ENCODE measurements at places on chromosomes 3 and 15. TPM values are rescaled to one million over a fixed set of nuclear protein-coding genes. Genes with fewer than 3 reads are reported as not detected.

IRAK2 gene
- total RNA-seq, result 1.6 TPM

ALG1L2 gene
- total RNA-seq, result not detected

STAC gene
- not detected for total RNA-seq

PODXL2 gene
- total RNA-seq, result 10.8 TPM

ABHD2 gene
- 58.5 TPM for total RNA-seq

TGM5 gene
- total RNA-seq, result not detected

IQCB1 gene
- total RNA-seq, result 15.5 TPM

GATM gene
- total RNA-seq, result not detected

PPM1L gene
- 8.5 TPM for total RNA-seq

ECE2 gene
- not detected for total RNA-seq

C3orf49 gene
- total RNA-seq, result not detected

TRPM1 gene
- not detected for total RNA-seq

C3orf22 gene
- not detected for total RNA-seq

UPK1B gene
- total RNA-seq, result not detected

FSTL1 gene
- total RNA-seq, result 3,511 TPM

REC114 gene
- not detected for total RNA-seq

DNA sequence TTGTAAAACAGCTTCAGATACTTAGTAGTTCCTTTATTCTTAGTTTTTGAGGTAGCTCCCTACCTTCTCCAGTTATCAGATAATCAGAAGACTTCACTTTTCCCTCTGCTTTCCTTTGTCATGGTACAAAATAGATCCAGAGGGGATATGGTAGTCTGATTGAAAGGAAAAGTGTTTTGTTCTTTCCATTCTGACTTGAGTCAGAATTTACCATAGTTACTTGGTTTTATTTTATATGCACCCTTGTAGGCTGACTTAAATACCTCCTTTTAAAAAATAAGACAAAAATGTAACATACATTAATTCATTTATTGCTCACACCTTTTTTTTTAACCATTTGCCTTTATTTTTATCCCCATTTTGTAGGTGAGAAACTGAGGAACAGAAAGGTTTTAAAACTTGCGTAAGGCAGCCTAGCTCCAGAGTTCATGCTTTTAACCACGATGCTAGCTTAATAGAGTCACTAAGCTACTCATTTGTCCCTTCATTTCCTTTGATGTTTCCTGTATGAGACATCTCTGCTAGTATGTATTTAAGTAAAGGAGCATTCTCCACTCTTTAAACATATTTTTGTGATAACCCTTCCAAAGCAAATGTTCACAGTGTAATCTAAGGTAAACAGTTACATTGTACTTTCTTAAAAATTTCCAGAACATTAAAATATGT lies 187.5 kb downstream of the KLHL25 start:
- no peak for DNase-seq

DNA sequence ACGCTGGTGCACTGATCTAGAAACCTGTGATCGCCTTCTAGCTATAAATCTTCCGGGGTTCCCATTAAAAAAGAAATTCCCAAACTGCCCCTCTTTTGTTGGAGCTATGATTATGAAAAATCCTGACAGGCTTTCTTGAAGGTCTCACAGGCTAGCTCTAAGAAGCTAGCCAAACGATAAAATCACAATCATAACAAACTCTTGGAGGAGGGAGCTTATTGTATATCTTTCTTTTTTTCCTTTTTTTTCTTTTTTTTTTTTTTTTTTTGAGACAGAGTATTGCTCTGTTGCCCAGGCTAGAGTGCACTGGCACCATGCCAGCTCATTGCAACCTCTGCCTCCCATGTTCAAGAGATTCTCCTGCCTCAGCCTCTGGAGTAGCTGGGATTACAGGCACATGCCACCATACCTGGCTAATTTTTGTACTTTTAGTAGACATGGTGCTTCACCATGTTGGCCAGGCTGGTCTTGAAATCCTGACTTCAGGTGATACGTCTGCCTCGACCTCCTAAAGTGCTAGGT lies 72.0 kb downstream of the MYO1E start:
- no peak for DNase-seq

- DNase-seq, result no peak
These were observed 93.4 kb upstream of the UMPS start for GRCh38 chr3:124636863-124637296.

DNA sequence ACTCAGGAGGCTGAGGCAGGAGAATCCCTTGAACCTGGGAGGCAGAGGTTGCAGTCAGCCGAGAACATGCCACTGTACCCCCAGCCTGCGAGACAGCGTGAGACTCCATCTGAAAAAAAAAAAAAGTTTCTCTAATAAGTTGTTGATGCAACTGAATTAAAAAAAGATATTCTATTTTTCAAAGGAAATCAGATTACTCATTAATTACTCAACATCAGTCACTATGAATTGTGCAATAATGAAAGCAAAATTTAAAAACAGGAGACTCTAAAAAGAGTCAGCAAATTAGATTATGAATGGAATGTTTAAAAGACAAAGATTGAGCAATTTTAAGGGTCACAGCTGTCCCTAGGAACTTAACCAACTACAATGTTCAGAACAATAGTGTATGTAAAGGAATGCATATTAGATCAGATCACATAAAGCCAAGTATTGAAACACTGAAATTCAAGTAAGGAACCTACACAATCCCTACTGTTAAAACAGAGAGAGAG lies 60.2 kb upstream of the SLC4A7 start:
- DNase-seq, result no peak

GRCh38 chr15:67080900-67081431 lies 15.6 kb downstream of the SMAD3 start:
- no peak for DNase-seq

DNA sequence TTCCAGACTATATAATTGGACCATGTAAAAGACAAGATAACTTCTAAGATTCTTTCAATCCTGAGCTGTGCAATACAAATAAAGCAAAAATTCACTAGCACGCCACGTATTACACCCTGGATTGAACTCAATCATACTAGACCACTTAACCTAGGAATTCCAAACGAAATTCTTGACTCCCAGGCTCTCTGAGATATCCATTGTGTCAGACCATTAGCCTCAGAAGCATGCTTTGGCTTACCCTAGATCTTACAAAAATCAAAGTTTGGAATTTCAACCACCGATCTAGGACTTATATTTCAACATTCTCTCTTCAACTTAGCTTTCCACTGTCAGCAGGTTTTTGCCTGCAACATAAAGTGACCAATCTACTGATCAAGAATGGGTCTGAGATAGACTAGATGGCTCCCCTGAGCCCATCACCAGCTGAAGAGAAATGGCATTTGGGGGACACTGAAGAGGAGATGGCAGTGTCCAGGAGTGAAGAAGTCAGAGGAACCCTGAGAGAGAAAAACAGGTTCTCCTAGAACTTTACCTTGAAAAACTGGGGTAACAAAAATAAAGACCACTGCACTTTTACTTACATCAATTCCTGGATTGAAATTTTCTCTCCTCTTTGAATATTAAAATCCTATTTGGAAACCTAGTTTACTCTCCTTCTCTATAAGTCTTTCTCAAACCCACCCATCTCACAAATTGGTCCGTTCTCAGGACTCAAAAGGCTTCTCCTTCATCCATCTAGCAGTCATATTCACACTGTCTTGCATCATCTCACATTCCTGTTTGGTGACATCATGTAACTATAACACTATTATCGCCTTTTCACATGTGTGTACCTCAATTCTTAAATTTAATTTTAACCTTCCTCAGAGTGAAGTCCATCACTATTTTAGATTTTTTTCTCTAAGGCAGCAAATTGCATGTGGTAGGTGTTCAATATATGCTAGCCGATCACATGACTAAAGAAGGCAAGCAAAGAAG lies 18.5 kb downstream of the CPNE4 start:
- no peak for DNase-seq

GRCh38 chr15:73718694-73719093 lies 34.5 kb downstream of the INSYN1 start:
- no peak for DNase-seq

GRCh38 chr15:56699743-56700142 lies 33.6 kb downstream of the ZNF280D start:
- no peak for DNase-seq

DNA sequence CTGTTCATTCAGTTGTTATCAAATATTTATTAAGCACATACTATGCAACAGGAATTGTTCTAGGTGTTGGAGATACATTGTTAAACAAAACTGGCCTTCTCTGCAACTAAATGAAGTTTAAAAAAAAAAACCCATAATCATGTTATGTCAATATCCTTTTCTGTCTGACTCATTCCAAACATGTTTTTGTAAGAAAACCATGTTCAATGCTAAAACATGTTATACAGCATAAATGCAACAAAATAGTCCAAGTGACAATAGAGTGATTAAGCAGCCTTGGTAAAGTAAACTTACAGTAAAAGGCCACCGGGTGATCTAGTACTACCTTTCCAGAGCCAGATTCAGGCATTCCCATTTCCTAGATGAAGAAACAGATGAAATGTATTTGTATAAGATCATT lies 278.0 kb upstream of the NECTIN3 start:
- no peak for DNase-seq

DNA sequence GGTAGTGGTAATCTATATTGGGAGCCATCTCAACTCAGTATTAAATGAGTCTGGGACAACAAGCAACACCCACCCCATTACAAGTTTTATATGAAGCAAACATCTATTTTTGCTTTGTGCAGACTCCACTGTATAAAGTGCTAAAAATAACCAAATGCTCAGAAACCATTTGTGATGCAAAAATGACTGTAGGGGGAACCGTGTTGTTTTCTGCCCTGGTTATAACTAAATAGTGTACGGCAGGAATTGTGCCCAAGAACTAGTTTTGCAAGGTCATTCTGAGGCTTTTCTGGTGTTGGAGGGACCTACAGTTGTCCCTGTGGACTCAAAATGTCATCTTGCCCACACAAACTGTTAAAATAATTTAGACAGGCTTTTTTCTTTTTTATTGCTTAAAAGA lies 88.3 kb downstream of the ITPR1 start:
- no peak for DNase-seq

DNA sequence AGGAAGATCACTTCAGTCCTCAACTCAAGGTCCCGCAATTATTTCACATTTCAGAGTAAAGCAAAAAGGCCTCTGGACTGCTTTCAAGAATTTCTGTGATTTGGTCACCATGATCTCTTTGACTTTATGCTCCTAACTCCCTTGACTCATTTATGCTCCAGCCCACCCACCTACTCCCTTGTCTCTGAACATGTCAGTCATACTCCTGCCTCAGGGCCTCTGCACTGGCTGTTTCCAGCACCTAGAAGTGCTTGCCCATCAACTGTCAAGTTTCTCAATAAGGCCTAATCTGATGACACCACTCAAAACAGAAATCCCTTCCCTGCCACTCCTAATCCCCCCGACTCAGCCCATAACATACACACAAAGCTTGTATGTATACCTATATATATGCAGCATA lies 36.1 kb upstream of the CSPG5 start:
- DNase-seq, result no peak

DNA sequence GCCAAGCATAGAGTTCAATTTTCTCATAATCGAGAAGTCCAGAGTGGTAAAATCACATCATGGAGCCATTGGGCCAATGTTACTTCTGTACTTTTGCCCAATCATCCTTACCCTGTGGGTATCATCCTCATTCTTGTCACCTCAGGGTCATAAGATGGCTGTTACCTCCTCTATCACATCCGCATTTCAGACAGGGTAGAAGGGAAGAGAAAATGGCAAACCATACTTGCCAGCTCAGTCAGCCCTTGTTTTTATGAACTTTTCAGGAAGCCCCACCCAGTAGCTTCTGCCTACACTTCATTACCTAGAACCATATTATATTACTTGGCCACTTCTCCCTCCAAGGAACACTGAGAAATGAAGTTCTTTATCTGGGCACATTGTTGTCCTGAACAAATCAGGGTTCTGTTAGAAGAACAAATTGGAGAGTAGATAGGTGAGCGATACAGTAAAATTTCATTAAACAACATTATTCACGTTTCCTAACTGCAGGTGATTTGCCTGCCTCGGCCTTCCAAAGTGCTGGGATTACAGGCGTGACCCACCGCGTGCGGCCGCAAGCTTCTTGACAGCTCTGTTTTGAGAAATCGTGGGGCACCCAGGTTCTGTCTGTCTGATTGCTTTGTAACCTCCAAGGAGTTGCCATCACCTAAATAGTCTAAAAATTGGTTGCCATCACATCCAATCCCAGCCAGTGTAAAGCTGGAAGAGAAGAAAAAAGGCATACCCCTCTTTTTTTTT lies 34.5 kb upstream of the RPN1 start:
- DNase-seq, result no peak

DNA sequence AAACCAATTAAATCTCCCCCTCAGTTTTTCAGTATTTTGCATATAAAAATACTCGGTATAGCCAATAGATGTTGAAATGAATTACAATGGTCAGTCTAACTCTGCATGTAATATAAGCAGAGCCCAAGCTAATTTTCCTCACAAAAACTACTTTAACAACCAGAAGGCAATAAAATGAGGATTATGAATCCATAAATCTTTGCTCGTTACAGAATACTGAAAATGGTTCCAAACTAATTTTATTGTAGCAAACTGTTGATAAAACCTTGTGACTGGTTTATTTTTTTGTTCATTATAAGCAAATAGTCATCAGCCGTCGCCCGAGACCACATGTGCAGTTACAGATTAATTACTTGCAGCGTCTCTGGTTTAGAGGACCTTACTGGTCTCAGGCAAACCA lies 183.2 kb downstream of the SSR3 start:
- no peak for DNase-seq

- DNase-seq, result peak; percentile 59
These were observed 153.3 kb downstream of the NUP210 start for GRCh38 chr3:13266651-13267362.

DNA sequence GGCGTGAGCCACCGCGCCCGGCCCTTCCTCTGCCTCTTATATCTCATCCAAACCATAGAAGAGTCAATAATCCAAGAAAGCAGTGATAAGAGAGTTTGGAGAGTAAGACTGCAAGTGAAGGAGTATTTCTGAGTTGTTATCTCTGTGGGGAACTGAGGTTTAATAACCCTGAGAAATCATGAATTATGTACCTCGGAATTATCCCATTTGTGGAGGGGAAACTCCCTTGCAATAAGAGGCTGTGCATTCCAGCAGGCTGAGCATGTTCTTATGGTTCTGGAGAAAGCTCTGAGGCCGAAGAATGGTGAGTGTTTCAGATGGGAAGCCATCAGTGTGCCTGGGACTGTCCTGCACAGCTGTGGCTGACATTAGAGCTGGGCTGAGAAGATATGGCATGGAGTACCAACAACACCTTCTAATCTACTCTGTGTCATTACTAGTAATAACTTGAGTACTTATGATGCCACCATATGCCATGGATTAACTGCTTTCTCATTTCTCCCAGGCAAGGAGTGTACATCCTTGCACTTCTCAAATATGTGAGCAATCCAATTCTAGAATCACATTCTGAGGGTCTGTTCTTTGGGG lies 31.4 kb upstream of the NOX5 start:
- DNase-seq, result no peak

DNA sequence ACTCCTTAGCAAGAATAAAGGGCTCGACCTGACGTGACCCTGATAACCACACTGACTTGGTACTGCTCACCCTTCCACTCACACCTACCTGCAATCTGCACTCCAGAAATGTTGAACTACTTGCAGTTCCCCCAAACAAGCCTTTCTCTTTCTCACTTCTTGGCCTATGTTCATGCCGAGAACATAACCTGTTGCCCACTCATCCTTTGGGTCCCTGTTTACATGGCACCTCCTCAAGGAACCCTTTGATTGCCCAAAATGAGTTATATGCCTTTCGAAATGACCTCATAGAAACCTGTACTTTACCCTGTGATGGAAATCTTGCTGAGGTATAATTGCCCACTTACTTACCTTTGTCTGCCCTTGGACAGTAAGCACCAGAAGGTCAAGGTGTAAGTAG lies 96.2 kb downstream of the TMCO5A start:
- DNase-seq, result no peak

GRCh38 chr3:4343258-4343657 lies 40.1 kb downstream of the SETMAR start:
- DNase-seq, result no peak

- no peak for DNase-seq
These were observed 812.6 kb downstream of the ZPLD1 start for GRCh38 chr3:103247459-103247858.
